CD8-positive, alpha-beta memory T cell (primary cell): ENCODE measurements at places on chromosomes 5 and 9. TPM values are rescaled to one million over a fixed set of nuclear protein-coding genes. Genes with fewer than 3 reads are reported as not detected.

GRCh38 chr9:133121915-133122550, 993 bp upstream of the RALGDS start:
- no peak for DNase-seq

GRCh38 chr9:128383791-128384190, 12.6 kb downstream of the URM1 start:
- no peak for DNase-seq

TLE1 gene
- 0.33 TPM for total RNA-seq

SNCB gene
- not detected for total RNA-seq
